NCI-H2227 treated with DMSO at 0.1 percent for 48 hours (cell line): ENCODE measurements at places on chromosomes 13 and 19.

GRCh38 chr19:45798995-45799517 is 6.4 kb upstream of the DMWD start:
- peak; percentile 20 for DNase-seq

DNA sequence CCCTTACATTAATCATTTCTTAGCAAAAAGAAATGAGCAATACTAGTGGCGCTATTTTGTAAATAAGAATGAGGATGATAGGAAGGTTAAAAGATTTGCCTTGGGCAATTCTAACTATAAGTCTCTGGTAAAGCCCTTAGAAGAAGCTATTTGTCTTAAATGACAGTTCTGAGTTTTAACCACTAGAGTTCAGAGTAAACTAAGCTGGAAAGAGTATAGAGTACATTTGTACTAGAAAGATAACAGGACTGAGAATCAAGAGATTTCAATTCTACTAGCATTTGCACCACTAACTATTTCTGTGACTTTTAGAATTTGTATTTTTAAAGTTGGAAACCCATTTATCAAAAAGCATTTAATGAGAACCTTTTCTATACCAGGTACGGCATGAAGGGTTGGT is 750.3 kb downstream of the OLFM4 start:
- no peak for DNase-seq

- DNase-seq: no peak
Measured at GRCh38 chr13:113856716-113857065, 7.2 kb downstream of the GAS6 start.

DNA sequence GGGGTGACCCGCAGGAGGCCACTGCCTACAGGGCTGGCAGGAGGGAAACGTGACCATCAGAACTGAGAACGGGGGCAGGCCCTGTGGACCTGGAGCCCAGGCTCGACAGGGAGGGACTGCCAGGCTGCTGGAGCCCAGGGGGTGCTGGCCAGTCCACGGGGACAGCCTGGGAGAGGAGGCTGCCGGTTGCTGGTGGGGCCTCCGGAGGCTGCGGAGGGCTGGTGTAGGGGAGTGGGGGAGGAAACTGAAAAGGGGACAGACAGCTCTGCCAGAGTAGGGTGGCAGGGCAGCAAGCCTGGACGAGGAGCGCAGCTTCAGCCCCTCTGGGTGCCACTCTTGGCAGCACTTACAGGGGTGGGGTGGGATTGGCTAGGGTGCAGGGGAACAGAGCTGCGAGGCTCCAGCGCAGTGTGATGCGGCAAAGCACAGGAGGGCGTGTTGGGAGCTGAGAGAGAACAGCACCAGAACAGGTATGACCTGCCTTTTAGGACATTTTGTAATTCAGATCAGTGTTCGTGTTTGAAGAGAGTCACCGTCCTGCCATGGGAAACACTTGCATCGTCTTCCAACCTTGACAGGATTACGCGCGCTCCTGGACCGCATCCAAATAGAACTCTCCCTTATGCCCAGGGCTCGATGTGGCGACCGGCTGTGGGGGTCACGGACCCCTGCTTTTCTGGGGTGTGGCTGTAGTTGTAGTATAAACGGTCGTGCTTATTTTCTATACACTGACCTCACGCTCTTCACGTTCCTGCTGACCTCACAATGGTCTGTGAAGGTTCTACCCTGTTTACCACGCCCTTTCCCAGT is 19.9 kb upstream of the ARHGEF7 start:
- no peak for DNase-seq

GRCh38 chr13:80160110-80160509 is 180.8 kb downstream of the SPRY2 start:
- no peak for DNase-seq

GRCh38 chr19:18418483-18419194 is 559 bp upstream of the SSBP4 start:
- no peak for DNase-seq

DNA sequence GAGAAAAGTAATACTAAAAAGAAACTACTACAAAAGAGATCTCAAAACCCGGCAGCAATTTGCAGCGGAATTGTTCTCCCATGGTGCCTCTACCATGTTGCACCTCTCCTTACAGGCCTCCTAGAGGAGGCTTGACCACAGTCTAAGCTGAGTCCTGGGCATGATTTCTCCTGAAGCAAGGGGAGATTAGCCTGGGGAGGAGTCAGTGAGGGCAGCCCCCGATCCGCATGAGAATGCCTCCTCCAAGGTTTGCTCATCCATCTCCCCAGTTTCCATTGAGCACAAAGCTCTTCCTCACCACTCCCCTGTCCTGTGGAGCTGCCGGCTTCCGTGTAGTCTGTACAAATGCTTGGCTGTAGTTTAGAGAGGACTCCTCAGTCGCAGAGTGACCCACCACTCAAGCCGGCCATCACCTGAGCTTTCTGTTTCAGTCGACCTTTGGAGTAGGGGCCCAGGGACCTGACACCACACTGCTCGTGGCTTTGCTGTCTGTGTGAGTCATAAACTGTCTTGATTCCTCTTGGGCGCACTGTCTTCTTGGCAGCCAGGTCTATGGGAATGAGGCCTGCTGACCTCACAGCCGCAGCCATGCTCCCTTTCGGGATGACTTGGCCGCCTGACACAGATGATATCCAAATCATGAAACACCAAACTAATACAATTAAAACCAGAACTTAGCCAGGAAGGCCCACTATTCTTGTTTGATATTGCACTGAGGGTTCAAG is 72.3 kb downstream of the C1QTNF9 start:
- no peak for DNase-seq

DNA sequence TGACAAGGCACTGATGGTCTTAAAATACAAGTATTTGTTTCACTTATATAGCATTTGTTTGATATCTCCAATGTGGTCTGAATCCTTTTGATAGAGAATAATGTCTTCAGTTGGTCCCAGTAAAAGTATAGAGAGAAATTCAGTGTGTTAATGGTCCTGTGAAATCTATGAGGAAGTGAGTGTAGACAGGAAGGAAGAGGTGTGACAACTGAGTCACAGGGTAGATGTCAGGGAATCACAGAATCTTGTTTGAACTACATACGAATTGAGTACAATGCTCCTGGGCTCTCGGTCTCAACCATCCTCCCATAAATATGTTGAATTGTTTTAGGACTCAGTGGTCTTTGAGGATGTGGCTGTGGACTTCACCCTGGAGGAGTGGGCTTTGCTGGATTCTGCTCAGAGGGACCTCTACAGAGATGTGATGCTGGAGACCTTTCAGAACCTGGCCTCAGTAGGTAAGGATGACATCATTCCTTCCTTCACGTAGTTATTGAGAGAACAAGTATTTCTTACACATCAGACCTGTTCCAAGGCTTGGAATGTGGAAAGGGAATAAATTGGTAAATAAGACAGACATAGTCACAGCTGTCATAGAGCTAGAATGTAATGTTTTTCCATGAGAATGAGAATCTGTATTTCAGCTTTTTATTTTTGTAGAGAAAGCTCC is 9.1 kb downstream of the ZNF555 start:
- DNase-seq: no peak

DNA sequence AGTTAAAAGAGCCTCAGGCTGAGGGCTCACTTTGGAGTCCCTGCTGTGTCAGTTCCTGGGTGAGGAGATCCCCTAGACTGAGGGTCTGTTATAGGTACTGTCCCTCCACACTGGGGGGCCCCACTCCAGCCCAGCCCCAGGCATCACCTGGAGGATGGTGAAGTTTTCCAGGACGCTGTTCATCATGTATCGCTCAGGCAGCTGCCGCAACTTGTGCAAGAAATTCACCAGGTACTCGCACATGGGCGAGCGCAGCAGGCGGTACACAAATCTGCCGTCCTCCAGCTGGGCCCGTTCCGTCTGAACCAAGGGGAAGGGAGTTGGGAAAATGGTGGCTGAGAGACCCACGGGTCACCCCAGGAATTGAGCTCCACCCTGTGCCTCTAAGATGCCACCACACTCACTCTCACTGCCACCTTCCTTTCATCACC is 7.1 kb downstream of the CD37 start:
- no peak for DNase-seq

GRCh38 chr19:19873381-19873780 is 7.7 kb downstream of the ZNF253 start:
- no peak for DNase-seq

GRCh38 chr19:15540435-15540834 is 32.1 kb downstream of the CYP4F22 start:
- DNase-seq: no peak

- DNase-seq: no peak
Measured at GRCh38 chr19:50837300-50837699, 3.9 kb upstream of the KLK15 start.

DNA sequence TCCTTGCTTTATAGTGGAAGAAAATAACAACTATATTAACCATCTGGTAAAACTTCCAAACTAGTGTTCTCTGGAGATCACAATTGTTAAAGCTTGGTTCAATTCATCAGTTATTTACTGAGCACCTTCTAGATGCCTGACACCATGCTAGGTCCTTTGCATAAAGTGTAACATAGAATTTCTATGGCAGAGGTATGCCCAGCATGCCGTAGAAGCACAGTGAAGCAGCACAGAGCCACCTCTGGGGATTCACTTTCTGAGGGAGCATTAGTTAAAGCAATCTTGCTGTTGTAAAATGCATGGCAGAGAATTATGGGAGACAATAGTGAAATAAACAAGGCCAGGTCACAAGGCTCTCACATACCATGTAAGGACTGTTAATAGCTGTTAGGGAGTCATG is 75.2 kb downstream of the LRRC63 start:
- no peak for DNase-seq
